ENCODE measurements at places on chromosomes 2 and 18.

DNA sequence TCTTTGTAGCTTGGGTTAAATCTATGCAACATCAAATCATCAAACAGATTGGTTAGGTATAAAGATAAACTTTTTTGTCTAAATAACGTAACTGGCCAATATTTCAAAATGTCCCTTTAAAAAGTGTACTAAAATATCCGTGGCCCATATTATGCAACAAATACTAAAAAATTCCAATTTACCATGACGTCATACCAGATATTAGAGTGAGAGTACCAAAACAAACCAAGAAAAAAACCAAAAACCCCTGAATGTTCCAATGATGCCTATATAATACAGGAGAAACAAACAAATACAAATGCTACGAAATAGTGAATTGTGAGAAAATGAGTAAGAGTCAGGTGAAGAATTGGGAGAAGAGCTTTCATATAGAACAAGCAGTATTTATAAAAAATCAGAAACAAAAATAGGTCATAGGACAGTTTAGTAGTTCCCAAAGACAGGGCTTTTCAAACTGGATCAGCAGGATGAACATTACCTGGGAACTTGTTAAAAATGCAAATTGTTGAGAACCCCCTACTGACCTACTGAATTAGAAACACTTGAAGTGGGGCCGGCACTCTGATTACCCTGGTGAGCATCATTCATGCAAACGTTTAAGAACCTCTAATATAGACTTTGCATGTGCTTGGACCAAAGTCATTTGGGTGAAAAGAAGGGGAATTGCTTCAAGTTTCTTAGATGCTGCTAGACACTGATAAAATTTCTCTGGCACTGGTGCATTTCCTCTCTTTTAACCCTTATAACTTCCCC is 753.7 kb downstream of the DSC3 start:
- DNase-seq: no peak

GRCh38 chr2:70603066-70603465 is 49.4 kb upstream of the TGFA start:
- no peak for DNase-seq

DNA sequence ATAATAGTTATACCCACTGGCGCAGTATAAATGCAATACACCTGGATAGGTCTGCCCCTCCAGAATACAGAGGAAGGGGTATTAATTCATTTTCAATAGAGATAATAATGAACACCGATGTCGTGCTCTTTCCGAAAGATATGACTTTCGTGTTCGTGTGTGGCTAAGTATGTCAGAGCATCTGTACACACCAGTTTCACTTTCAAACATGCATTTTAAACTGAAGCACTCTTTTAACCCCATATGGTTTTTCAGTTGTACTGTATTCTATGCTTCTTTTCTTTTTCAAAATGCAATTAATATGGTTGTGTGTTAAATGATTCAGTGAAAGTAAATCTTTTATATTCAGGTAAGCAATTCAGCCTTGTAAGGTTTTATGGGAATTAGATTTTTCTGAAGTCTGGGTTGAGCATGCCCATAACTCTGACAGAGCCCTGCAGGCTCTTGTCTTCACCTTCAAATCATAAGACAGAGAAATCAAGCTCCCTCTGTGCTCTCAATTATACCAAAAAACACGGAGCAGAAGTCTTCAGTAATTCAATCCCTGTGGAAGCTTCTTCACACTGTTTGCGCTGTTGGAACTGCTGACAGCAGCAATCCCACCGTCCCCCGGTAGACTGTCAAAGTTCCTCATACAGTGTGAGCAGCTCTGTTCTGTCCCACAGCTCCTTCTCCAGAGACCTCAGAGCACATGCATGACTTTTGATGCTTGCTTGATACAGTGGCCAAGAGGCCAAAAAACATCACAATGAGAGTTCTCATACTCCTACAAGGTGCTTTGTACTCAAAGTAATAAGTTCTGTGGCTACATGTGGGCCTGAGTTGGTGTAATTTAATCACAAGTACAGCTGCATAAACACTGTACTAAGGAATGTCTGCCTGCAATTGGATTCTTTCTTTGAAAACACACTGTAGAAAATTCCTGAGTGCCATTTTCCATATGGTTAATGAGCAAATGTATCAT is 186.8 kb downstream of the ZNF521 start:
- peak; percentile 28 for DNase-seq

- DNase-seq: no peak
These were observed 41.0 kb downstream of the MRPL35 start for GRCh38 chr2:86240251-86240650.

DNA sequence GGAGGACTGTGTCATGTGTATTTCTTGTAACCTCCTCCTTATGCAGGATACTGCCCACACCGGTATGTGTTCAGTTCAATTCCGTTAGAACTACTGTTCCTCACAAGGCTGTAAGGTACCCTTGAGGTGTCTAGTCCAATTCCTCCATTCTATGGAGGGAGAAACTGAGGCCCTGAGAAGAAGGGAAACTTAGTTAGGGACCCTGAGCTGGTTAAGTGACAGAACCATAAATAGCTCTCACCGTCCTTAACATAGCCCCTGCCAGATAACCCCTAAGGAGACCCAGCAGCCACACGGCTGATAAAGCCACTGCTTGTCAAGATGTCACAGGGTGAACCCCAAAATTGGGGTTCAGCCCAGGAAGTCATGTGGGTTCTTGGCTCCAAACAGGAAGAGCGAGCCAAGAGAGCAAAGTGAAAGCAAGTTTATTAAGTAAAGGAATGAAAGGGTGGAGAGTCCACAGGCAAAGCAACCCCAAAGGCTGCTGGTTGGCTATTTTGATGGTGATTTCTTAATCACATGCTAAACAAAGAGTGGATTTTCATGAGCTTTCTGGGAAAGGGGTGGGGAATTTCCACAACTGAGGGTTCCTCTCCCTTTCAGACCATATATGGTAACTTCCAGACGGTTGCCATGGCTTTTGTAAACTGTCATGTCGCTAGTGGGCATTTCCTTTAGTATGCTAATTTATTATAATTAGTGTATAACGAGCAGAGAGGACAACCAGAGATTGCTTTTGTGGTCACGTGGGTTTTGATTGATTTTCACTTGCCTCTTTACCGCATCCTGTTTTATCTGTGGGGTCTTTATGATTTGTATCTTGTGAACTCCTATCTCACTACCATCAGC is 83.4 kb upstream of the RTN4 start:
- peak; percentile 98 for DNase-seq

- DNase-seq: no peak
These were observed 59.5 kb downstream of the IRS1 start for GRCh38 chr2:226740039-226740648.

GRCh38 chr2:37767959-37768925 is 96.8 kb upstream of the CDC42EP3 start:
- DNase-seq: peak; percentile 91

GRCh38 chr18:46630160-46630559 is 26.9 kb downstream of the LOXHD1 start:
- no peak for DNase-seq

GRCh38 chr2:231523451-231524285 is 6.6 kb downstream of the NMUR1 start:
- no peak for DNase-seq

DNA sequence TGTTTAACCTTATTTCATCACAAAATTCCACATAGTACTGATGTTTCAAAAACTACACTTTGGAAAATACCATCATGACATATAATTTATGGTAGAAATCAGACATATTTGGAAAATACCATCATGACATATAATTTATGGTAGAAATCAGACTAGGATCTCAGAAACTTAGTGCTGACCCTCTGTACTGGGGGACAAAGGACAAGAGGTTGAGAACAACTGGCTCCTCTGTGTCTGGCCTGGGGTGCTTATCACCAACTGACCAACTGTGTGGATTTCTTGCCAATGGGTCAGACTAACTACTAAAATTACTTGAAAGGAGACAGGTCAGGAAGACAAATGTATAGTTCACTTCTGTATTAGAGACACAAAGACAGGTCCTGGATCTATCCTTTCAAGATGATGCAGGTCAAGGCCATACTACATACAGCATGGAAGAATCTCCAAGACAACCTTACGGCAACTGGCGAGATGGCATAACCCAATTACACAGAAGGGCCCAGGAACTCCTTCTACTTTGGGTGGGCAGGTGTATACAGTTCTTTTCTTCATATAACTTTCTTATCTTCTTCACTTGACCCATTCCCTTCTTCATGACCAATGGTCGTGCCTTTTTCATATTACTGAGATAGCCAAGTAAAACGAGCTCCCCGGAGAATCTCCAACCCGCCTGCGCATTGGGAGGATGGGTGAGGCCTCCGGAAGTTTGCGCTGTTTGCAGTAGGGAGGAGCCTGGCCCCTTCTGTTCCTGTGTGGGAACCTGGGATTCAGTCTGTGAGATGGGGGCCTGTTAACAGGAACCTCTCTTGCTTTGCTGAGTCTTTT is 290.5 kb downstream of the AGPS start:
- no peak for DNase-seq

GRCh38 chr2:59254279-59254678 is 1013.2 kb upstream of the FANCL start:
- DNase-seq: no peak

- peak; percentile 47 for DNase-seq
These were observed 728.6 kb upstream of the CDH2 start for GRCh38 chr18:28905509-28905908.

DNA sequence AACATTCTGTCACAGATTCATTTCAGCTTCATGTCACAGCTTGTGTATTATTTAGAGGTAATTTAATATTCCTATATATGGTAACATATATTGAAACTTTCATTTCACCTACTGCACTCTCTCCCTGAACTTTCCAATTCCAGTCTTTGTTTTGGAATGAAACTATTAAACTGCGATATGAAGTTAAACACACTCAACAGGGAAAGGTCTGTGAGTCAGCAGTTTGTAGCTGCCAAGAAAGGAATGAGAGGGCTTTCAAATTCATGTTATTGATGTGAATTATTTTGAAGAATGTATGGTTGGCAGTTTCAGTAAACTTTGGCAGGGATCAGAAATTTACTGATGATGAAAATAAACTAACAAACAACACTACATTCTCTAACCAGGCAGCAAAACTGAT is 148.3 kb downstream of the HNMT start:
- DNase-seq: peak; percentile 14

- DNase-seq: no peak
These were observed 20.1 kb downstream of the CAPN13 start for GRCh38 chr2:30786923-30787685.

DNA sequence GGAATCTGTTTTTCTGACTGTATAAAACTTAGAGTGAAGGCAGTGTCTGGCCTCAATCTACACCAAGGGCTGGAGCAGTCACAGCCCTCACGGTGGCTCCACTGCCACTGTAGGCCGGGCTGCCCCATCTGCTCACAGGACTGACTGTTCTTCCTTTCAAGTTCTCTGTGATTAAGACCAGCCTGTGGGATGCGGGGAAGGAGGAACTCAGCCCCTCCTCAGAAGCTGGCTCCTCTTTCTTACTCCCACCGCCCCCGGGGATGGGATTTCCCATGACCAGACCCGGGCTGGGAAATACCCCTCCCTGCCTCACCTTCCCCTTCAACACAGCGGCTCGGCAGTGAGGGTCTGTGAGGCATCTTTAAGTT is 106.0 kb downstream of the COPS8 start:
- DNase-seq: peak; percentile 27
